Gastrocnemius medialis (tissue), 4 donors: ENCODE measurements at places on chromosomes 1 and 21.

- H3K36me3 ChIP-seq, result no peaks in the 10 kb centered on the region
- no peaks in the 10 kb centered on the region for H3K4me1 ChIP-seq
- no peak for DNase-seq
- H3K4me3 ChIP-seq, result no peak overlapping the region
Measured at GRCh38 chr1:193767886-193768285, 581.5 kb upstream of the B3GALT2 start.

- H3K27me3 ChIP-seq, result no peaks in the 10 kb centered on the region
- DNase-seq, result no peak
Measured at GRCh38 chr1:53478502-53478818, 19.3 kb downstream of the DMRTB1 start.

- no peak for DNase-seq
- H3K27me3 ChIP-seq, result no peaks in the 10 kb centered on the region
- no peak overlapping the region for H3K4me3 ChIP-seq
- no peaks in the 10 kb centered on the region for H3K4me1 ChIP-seq
Measured at GRCh38 chr1:45084562-45084961, 72.5 kb downstream of the UROD start.

GRCh38 chr1:29385966-29386365 is 149.6 kb downstream of the PTPRU start:
- H3K27me3 ChIP-seq, result peaks cover 16% of the 10 kb centered on the region
- H3K36me3 ChIP-seq, result no peaks in the 10 kb centered on the region
- H3K27ac ChIP-seq, result no peak overlapping the region
- H3K4me1 ChIP-seq, result no peaks in the 10 kb centered on the region
- H3K4me3 ChIP-seq, result no peak overlapping the region

- H3K27me3 ChIP-seq, result no peaks in the 10 kb centered on the region
- DNase-seq, result no peak
- H3K27ac ChIP-seq, result peak overlapping the region; percentile 61
- H3K4me1 ChIP-seq, result peaks cover 7% of the 10 kb centered on the region
- no peak overlapping the region for H3K4me3 ChIP-seq
- no peaks in the 10 kb centered on the region for H3K36me3 ChIP-seq
Measured at GRCh38 chr1:94319319-94320102, 82.1 kb upstream of the ARHGAP29 start.

- no peaks in the 10 kb centered on the region for H3K36me3 ChIP-seq
- no peaks in the 10 kb centered on the region for H3K27me3 ChIP-seq
- no peak overlapping the region for H3K27ac ChIP-seq
- H3K4me3 ChIP-seq, result no peak overlapping the region
- no peak for DNase-seq
- H3K4me1 ChIP-seq, result peaks cover 8% of the 10 kb centered on the region
Measured at GRCh38 chr1:172883844-172884243, 166.9 kb downstream of the TNFSF18 start.

DNA sequence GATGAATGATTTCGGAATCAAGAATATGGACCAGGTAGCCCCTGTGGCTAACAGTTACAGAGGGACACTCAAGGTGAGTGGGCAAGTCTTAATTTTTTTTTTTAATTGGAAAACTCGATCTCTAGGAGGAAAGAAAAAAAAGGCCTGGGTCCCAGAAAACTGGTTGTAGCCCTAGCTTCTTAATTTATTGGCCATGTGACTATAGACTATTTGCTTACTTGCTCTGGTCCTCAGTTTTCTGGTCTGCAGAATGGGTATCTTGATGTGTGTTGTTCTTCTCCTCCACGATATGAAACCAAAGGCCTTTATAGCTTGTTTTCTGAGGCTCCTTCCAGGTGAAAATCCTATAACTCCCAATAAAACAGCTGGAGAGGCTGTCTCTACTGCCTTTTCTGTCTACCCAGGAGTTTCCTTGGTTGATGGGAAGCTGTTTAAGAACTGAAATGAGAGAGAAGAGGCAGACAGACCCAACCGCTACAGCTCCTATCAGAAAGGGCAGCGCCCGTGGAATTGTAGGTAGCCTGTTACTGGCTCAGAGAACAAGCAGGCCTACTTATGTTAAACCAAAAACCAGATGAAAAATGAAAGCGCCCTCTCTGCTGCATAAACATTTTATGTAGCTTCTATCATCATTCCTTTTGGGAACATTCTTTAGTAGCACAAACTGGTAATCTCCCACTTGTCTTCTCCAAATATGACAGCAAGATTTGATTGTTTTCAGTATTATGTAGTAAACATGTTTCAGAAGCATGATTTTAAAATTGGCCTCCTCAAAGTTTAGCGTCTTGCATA is 4.5 kb downstream of the ETS2 start:
- H3K36me3 ChIP-seq, result peaks cover 66% of the 10 kb centered on the region
- no peaks in the 10 kb centered on the region for H3K27me3 ChIP-seq
- H3K4me3 ChIP-seq, result no peak overlapping the region

DNA sequence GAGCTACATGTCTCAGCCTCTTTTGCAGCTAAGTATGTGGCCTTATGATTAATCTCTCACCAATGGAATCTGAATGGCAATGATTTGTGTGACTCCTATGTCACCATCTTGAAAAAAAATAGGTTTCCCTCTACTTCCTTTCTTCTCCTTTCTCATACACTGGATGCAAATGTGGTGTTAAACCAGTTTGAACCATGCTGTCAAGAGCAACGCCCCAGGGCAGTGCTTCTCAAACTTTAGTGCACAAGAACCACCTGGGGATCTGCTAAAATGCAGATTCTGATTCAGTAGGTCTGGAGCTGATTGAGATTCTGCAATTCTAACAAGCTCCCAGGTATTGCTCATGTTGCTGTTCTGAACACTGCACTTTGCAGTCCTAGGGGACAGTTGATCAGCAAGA is 44.7 kb upstream of the ZNF644 start:
- no peak overlapping the region for H3K27ac ChIP-seq
- H3K4me1 ChIP-seq, result no peaks in the 10 kb centered on the region
- no peak for DNase-seq
- no peaks in the 10 kb centered on the region for H3K36me3 ChIP-seq

GRCh38 chr21:38402795-38403194 is 95.5 kb downstream of the ERG start:
- no peaks in the 10 kb centered on the region for H3K27me3 ChIP-seq
- H3K4me3 ChIP-seq, result no peak overlapping the region
- H3K4me1 ChIP-seq, result no peaks in the 10 kb centered on the region
- DNase-seq, result no peak
- H3K36me3 ChIP-seq, result no peaks in the 10 kb centered on the region
